GM23338 (cell line): ENCODE measurements at places on chromosomes 13 and 19.

GRCh38 chr13:28012383-28012782 lies 23.9 kb upstream of the URAD start:
- no peak for DNase-seq

- DNase-seq, result no peak
Observed at GRCh38 chr19:40469011-40469410, 2.2 kb downstream of the SPTBN4 start.

DNA sequence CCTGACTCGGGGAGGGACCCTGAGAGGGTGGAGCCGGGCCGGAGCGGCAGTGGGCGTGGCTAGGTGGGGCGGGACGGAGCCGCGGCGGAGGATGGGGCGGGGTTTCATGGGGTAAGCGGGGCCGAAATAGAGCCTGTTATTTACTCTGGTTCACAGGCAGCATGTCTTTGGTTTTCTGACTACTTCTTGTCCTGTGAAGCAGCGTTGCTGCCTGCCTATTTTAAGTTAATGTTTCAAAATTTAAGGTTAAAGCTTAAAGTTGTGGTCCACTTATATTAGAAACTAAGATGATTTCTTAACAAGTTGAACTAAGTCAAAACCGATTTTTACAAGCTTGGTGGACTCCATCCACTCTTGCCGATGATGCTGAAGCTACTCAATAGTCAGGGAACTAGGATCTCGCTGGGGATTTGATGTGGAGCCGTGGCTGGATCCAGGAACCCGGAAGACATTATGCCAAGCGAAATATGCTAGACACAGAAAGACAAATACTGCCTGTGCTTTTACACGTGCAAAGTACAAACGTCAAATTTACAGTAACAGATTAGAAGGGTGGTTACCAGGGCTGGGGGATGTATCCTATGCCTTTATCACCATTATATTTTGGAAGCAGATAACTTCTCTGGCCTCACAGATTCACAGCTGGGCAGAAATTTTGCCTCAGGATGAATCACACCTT lies 433 bp upstream of the ZNF616 start:
- peak; percentile 97 for DNase-seq

DNA sequence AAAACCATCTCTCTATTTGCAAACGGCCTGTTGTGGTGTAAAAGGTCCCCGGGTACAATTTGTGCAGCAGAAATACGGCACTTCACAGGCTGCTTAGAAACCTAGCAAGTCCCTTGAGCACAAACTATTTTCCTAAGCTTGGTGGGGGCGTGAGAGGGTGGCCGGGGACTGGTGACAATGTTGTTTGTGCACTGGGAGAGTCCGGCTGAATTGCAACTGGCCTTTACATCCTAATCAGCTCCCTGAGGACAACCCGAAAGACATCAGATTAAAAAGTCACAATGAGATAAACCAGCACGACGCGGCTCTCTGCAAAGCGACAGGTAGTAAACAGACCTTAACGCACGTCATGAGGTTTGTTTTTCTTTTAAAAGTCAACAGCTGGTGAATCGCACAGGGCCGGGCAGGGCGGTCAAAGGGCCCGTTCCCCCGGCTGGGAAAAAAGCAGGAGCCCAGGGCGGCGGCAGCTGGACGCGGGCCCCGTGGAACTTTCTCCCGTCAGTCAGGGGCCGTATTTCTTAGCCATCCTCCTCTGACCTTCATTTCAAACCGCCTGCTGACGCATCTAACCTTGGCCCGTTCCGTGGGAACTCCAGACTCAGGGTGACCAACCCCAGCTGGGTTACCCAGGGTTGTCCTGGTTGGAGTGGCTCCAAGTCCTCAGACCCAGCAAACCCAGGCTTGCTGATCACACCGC lies 112.3 kb downstream of the GADD45B start:
- DNase-seq, result peak; percentile 24

DNA sequence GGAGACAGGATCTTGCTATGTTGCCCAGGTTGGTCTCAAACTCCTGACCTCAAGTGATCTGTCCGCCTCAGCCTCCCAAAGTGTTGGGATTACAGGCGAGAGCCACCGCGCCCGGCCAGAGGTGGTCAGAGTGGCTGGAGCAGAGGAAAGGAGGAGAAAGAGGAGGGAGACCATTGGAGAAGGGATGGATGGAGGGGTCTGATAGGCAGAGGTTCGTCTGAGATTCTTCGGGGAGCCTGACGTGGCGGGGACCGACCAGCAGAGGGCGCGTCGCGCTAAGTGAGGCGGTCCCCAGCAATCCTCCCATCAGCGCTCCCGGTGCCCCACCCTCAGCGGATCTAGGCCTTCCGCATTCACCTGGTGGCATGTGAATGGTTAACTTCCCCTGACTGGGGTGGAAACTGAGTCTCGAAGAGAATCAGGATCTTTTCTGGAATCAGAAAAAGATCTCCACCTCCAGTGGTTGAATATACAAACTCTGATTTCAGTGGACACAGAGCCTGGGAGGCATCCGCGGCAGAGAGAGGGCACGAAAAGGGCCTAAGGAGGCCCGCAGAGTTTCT lies 8.8 kb downstream of the GTPBP3 start:
- peak; percentile 90 for DNase-seq

DNA sequence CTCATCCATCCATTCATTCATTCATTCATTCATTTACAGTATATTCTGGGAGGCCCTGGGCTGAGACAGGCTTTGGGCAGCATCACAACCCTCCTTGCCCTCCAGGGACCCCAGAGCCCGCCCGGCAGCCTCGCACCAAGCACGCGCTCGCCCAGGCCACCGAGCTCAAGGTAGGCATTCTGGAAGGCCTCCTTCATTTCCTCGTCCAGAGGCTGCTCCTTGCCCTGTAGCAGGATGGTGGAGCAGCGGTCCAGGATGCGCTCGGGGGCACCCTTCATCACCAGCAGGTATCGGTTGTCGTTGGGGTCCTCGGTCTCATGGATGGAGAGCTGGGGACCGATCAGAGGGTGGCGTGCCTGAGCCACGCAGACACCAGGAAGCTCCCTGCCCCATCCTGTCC lies 15.6 kb downstream of the ATP1A3 start:
- no peak for DNase-seq

- no peak for DNase-seq
Observed at GRCh38 chr13:110541526-110541920, 20.0 kb downstream of the RAB20 start.

- DNase-seq, result peak; percentile 85
Observed at GRCh38 chr19:50565984-50566903, 2.0 kb downstream of the LRRC4B start.

- no peak for DNase-seq
Observed at GRCh38 chr19:4774136-4774535, 17.4 kb upstream of the FEM1A start.

GRCh38 chr13:112962396-112962795 lies 6.6 kb upstream of the MCF2L start:
- DNase-seq, result no peak

- DNase-seq, result peak; percentile 99
Observed at GRCh38 chr19:13978351-13979243, 26.3 kb downstream of the DCAF15 start.

DNA sequence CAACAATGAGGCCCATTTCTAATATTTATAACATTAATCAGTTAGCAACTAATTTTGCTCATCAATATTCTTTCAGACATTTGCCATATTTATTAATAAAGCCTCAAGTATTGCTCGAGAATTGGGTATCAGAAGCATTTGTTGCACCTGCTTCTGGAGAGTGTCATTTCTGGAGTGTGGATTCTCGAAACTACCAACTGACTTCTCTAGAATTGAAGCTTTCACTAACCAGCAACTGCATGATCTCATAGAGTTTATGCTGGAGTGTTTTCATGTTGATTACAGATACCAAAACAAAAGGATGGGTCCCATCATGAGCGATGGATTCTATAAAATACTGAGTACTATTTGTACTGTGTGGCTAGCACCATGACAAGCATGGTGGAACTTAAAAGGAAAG lies 121.0 kb upstream of the SLC7A1 start:
- no peak for DNase-seq

GRCh38 chr13:22487932-22488331 lies 692.8 kb upstream of the SGCG start:
- DNase-seq, result no peak

DNA sequence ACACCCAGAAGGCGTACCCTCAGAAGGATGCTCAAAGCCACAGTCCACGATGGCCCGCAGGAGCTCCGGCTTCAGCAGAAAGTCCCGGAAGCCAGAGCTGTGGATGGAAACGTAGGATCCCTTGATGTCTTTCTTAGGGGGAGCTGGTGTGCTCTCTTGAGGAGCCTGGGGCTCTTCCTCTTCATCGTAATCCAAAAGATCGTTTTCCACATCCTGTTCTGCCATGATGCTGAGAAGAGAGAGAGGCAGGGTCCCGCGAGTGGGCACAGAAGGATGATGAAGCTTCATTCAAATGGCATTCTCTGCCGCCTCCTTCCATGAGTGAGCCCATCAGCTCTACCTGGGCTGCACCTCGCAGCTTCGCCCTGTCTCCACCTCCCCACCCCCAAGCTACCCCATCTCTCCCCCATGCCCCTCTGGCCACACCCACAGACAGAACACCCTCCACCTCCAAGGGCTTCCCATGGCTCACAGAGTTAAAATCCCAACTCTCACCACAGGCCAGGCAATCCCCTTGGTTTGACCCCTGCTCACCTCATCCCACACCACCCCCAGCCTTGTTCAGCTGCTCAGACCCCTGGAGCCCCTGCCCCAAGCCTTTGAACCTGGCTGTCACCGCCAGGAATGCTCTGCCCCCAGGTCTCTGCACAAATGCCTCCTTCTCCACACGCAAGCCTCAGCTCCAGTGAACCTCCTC lies 6.0 kb downstream of the DDX39A start:
- no peak for DNase-seq

GRCh38 chr19:43595605-43595998 lies 332 bp downstream of the IRGQ start:
- no peak for DNase-seq

GRCh38 chr13:86909318-86909717 lies 761.9 kb upstream of the SLITRK5 start:
- DNase-seq, result no peak

DNA sequence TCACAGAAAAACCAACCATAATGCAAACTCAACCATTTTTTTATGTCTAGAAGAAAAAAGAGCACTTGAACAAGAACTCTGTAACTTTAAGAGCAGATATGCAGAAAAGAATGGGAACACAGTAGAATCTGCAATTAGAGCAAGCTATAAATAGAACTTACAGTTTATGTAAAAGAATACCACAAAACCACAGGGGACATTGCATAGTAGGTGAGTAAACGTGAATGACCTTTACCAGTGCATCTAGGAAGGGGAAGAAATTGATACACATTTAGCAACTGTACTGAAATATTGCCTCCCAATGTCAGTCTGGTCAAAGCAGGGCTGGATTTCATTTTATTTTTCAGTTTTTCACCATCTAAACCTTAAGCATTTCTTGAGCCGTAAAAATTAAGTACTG lies 242.2 kb upstream of the EDNRB start:
- no peak for DNase-seq

GRCh38 chr13:23608701-23609413 lies 38.6 kb downstream of the TNFRSF19 start:
- DNase-seq, result no peak

GRCh38 chr13:32079587-32079986 lies 48.0 kb downstream of the FRY start:
- peak; percentile 39 for DNase-seq

- DNase-seq, result no peak
Observed at GRCh38 chr13:20891768-20892167, 10.8 kb downstream of the XPO4 start.

- DNase-seq, result no peak
Observed at GRCh38 chr13:42865768-42866102, 84.4 kb downstream of the FAM216B start.

DNA sequence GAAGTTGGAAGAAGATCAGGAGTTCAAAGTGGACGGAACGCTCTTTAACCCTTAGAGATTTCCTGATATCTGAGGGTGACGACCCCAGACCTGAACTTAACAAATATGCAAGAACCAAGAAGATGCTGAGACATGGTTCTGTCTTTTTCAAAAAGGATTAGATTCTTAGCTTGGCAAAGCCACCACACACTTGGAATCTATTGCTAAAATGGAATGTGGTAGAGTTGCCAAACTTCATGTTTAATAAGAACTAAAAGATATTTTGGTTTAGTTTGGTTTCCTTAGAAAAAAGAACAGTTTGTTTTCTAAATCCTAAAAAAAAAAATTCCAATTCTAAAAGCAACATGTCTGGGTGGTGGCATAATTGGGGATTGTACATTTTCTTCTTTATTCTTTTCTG lies 29.5 kb downstream of the UNC13A start:
- no peak for DNase-seq

GRCh38 chr13:48489666-48490065 lies 43.2 kb downstream of the RCBTB2 start:
- no peak for DNase-seq

DNA sequence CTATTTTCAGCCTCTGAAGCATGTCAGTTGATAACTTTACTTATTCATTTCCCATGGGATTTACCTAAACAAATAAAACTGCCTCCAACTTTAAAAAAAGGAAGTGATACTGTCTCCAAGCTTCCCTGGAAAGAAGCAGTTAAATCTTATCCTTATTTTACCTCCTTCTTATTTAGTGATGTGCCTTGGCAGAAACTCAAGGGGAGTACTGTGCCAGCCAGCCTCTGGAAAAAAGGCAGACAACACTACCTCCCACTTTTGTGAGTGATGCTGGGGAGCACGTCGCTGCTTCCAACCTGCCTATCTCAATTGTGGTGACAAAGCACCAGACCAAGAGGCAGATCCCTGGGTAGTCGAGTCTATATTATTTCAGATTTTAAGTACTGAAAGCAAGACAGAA lies 765.6 kb downstream of the DIAPH3 start:
- DNase-seq, result no peak

GRCh38 chr19:42269478-42270345 lies 660 bp downstream of the CIC start:
- DNase-seq, result no peak

DNA sequence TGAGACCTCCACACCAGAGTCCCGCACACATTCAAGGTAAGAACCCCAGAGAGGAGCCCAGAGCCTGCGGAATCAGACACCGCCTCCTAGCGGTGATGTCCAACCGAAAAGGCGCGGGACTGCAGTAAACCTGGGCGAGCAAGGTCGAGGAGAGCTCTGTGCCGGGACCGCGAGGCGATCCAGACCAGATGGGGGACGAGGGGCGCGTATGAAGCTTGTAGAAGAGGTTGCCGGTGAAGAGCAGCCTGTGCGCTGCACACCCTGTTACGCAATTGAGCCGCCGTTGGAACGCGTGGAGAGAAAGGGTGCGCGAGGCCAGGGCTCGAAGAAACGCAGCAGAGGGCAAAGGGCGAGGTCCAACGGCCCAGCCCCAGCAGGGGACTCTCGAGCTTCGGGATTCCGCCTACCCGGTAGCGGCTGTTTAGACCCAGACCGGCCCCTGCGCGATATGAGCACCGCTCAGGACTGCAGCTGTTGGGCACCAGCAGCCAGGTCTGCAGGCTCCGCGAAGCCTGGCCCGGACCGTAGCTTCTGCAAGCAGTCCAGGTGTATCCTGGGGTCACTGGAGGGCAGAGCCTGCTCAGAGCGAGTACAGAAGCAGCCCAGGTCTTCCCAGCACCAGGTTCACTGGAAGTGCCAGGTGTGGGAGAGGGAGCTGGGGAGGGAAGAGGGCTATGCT lies 65.9 kb upstream of the ZNF599 start:
- DNase-seq, result peak; percentile 91

DNA sequence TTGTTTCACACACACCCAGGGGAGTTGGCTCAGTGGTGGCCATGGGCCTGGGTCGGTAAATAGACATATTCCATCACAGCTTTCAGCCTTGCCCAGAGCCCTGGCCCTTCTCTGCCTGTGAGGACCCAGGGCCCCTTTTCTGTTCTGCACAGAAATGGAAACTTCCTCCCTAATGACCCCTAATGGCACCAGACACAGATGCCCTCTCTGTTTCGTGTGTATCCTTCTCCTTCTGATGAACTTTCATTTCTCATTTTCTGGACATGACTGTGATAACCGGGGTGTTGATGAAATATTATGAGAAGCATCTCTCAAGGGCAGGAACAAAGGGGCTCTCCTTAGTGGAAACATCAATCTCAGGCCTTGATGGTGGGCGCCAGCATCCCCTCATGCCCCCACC lies 12.8 kb downstream of the LILRA1 start:
- no peak for DNase-seq
